NCI-H1105 (cell line): ENCODE measurements at places on chromosomes 16 and 17.

DNA sequence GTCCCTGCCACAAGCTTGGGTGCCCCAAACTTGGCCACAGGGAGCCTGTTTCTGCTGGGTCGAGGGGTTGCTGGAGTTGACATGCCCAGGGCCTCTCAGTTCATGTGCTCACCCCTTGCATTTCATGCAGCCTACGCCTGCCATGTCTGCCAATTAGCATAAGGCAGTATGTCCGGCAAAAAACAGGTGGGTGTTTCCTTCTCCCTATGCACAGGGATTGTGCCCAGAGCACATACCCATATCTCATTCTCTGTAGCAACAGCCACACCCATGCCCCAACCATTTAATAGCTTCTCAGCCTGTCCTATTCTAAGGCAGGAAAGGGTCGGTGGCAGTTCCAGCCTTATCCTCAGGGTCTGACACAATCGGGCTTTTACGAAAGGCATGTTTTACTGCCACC, 340.4 kb upstream of the ASIC2 start:
- no peak for DNase-seq

GRCh38 chr16:2296661-2297505, 29.0 kb upstream of the RNPS1 start:
- no peak for DNase-seq

- no peak for DNase-seq
Measured at GRCh38 chr17:3004925-3005324, 58.5 kb downstream of the OR1D5 start.

GRCh38 chr17:1454541-1454940, 1.5 kb downstream of the CRK start:
- no peak for DNase-seq

DNA sequence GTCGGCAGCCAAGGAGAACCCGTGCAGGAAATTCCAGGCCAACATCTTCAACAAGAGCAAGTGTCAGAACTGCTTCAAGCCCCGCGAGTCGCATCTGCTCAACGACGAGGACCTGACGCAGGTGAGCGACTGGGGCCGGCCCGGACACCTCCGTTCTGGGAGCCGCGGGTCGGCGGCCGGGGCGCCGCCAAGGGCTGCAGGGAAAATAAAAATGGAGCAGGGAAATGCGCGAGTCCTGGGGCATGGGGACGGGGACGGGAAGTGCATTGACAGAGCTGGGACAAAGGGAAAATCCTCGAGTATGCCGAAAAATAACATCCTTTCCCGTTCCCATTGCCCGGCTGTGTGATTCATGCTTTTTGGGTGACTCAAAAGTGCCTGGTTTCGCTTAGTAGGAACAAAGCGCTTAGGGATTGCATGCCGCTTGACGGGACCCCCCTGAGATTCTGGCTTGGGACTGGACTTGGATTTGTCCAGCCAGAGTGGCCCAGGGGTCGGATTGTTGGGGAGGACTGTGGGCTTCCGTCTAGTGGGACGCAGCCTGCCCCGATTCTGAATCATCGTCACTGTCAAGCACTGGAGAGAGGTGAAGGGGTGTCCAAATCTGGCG, 699 bp downstream of the MPRIP start:
- no peak for DNase-seq
